ENCODE measurements at places on chromosomes 13 and 19.

DNA sequence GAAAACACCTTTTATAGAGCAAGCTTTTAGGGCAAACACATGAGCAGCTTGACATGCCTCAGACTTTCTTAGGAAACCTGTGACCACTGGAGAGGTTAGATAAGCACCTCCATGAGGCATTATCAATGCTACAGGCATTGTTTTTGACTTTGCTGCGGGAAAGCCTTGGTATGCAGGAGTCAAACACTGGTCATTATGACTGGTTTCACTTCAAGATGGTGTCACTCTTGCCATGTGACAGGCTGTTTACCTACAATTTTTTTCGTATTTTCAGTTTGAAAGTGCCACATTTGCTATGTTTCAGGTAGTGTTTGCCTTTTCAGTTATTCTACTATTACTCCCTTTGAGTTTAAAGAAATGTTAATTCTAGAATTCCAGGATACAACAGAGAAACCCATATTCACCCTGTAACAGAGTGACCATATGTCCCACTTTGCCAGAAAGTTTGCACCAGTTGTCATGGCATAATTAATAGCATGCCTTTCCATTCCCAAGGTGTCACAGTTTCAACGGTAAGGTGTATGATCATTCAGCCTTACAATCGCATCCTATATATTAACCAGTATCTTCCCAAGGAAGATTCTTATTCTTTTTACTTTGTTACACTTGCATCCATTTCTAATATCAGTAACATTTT is 33.0 kb downstream of the USP12 start:
- DNase-seq, result no peak

- no peak for DNase-seq
Measured at GRCh38 chr13:102286326-102286725, 115.5 kb downstream of the FGF14 start.

- DNase-seq, result no peak
Measured at GRCh38 chr13:108932196-108932595, 302.8 kb downstream of the MYO16 start.

DNA sequence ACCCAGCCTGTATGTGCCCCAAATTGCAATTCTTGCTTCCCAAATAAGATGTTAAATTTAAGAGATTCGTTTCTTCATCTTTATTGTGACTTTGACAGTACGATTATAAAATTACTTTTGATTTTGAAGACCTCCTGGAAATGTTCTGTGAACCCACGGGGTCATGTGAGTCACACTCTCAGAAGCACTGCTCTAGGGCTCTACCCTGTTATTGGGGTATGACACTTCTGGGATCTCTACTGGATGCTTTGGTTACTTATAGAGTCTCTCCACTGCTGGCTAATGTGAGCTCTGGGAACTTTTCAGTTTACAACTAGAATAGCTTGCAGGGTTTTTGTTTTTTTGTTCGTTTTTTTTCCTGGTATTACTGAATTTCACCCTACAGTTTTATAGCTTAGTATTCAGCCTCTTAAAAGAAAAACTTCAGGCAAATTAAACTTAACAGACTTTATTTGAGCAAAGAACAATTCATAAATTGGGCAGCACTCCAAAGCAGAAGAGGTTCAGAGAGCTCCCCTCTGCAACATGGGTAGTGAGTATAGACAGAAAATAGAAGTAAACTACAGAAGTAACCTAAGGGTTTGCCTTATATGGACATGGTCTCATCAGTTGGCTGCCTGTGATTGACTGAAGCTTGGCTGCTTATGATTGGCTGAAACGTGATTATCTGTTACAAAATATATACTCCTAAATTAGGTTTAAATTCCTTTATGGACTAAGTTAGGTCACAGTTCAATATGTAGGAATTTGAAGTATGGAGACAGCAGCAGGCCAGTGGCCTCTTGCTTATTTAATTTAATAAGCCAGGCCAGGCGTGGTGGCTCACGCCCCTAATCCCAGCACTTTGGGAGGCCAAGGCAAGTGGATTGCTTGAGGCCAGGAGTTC is 28.5 kb upstream of the PSPC1 start:
- DNase-seq, result no peak

DNA sequence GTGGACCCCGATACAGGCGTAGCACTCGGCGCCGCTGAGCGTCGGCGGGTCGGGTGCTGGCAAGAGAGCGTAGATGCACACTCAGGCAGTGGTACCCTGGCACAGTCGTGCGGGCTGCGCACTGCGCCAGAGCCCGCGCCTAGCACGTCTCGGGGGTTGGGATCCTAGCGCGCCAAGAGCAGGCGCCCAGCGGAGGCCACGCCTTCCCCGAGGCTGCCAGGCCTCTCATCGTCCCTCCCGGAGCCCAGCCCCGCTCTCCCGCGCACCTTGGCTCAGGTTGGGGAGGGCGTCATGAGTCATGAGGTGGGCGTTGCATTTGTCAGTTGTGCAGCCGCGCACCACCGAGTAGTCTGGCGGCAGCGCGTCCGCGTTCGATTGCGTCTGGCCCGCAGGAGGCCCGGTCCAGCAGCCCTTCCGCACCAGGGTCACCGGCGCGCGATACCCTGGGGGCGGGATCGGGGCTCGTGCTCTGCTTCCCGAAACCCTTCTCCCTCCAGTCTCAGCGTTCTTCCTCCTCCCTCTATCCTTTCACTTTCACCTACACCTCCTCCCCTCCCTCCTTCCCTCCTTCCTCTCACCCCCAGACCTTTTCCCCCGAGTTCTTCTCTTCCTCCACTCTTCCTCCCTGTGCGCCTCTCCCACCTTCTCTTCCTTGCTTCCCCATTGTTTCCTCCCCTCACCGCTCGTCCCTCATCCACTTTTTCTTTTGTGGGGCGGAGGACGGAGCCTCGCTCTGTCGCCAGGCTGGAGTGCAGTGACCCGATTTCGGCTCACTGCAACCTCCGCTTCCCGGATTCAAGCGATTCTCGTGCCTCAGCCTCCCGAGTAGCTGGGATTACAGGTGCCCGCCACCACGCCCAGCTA is 3.5 kb downstream of the LYPD5 start:
- DNase-seq, result peak; percentile 72

DNA sequence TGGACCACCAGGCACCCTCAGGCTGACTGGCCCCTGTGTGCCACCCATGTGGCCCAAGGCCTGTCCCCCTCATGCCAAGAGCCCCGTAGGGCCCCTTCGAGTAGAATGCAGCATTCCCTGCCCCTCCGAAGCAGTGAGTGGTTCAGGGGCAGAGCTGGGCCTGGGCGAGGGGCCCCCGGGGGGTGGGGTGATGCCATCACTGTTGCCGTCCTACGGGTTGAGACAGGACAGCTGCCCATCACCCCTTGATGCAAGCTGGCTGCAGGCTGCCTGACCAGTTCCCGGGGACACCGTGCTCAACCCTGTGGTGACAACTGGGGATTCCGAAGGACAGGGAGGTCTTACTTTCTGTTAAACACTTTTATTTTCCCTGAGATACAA is 4.7 kb downstream of the SBNO2 start:
- DNase-seq, result no peak

- DNase-seq, result no peak
Measured at GRCh38 chr13:84609716-84610115, 727.4 kb upstream of the SLITRK1 start.

GRCh38 chr13:97043302-97043701 is 49.0 kb upstream of the OXGR1 start:
- no peak for DNase-seq

DNA sequence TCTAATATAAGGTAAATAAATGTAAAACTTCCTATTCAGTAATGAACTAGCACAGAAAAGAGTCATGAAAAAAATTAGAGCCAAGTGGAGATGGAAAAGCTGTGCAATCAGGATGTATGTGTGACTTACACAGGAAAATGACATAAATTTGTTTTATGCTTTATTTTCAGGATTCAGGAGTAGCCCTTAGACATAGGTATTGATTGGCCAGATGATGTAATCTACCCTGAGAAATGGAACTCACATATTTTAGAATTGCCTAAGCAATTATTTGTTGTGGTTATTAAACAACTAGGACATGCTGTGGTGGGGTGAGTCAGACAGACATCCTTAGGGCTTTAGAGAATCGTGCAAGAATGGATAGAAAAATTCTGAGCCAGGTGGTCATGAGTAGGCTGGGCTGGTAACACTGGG is 110.6 kb downstream of the PCDH9 start:
- no peak for DNase-seq

DNA sequence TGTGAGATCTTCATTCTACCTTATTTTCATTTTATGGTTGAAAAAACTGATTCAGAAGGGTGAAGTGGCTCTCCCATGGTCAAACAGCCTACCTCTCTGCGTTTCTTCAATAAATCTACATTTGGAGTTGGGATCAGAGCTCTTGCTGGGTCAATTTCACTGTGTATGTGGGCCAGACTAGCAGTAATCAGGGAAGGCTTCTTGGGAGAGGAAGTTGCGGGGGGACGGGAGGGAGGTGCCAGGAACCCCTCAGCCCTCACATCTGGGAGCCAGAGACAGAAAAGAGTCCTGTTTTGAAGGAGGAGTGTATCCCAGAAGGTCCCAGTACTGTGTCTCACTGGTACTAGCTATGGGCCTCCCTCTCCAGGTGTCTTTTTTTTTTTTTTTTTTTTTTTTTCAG is 934 bp downstream of the KXD1 start:
- no peak for DNase-seq
